T-helper 2 cell (primary cell): ENCODE measurements at places on chromosomes 5 and 9.

DNA sequence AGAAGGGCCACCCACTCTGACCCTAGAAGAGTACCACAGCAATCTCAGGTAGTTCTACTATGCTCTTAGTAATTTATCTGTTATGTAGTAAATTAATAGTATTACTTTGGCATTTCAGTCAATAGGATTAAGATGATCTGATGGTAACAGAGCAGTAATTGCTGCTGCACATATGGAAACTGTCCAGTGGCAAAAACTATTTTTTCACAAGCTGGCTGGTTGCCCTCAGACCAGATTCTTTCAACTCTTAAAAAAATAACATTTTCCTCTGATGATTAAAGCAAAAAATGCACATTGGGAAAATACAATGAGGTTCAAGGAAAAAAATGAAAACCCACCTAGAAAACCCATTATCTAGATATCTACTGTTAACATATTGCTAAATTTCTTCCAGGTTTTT is 19.7 kb downstream of the GLRA1 start:
- no peak for DNase-seq

DNA sequence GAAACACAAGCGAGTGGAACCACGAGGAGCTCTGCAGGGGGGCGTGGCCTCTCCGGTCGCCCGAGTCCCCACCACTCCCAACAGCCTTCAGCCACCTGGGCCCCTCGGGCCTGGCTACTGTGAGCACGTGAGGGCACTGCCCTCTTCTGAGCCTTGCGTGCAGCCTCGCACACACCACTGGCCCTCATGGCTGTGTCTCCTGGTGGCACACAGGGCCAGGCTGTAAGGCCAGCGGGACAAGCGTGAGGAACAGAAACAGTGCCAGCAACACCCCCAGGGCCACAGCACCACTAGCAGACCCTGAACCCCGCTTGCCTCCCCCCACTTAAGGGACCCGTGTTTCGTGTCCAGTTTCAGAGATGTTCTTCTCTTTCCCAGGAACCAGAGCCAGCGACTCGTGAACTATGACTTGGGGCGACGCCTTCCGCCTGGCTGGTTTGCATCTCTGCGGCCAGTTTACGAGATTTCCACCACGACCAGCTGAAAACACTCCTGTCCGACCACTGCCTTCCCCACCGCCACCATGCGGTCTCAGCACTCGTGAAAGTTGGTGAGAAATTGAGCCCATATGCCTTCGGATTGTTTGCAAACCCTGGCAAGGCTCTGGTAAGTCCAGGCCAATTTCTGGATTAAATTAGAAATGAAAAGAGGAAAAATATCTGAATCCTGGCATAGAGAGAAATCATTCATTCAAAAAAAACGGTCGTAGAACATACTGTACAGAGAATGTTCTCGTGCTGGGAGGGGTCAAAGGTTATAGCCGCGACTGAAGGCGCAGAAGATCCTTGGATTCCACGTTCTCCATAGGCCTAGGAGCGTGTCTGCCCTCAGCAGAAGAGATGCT is 135.6 kb downstream of the ZNF354C start:
- no peak for DNase-seq

GRCh38 chr5:14946815-14947620 is 75.4 kb upstream of the ANKH start:
- no peak for DNase-seq

DNA sequence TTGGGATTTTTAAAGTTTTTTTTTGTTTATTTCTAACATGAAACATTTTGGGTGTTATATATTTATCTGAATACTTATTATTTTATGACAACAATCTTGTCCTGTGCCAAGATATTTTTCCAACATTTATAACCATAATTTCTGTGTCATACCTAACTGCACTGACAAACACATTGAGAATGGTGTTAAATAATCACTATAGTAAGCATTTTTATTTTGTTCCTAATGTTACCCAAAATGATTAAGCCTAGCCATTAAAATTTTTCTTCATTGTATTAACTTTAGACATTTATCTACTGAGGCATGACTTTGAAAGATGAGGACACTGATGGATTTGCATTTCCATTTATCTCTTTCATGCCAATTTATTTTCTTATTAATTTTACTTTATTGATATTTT is 91.6 kb upstream of the STK32A start:
- DNase-seq: no peak

DNA sequence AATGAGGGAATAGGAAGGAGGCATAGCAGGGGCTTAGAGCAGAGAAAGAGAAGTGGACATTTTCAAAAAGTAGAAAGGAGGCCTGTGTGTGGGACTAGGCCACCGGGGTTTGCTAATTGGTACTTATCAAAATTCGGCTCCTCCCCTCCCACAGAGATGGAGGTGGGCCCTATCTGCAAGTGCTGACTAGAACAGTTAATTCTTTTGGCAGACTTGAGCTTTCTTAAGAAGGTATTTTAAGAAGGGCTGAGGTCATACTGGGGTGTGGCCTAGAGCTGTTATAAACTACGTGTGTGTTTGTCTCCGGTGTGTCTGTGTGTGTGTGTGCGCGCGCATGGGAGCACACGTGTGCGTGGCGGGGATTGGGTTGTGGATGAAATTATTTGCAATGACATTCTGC is 1086.5 kb downstream of the EFNA5 start:
- no peak for DNase-seq

- no peak for DNase-seq
Measured at GRCh38 chr5:14816999-14817761, 54.4 kb downstream of the ANKH start.

DNA sequence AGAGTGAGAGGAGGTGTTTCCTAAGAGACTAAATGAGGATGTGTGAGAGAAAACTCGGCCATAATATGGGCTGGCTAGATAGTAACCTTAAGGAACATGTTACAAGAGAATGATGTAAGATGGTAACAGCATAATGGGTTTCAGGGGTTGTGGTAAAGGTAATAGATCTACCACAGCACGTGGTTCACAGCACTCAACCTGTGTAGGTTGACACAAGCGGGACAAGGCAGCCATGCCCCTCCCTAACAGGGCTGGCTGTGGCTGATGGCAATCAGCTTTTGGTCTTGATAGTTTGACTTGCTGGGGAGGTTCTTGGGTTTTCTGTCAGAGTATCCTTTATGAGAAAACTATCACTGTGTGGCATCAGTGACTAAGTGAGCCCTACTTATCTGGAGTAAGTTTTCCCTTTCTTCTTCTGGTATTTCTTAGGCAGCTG is 138.6 kb downstream of the TRIO start:
- no peak for DNase-seq

DNA sequence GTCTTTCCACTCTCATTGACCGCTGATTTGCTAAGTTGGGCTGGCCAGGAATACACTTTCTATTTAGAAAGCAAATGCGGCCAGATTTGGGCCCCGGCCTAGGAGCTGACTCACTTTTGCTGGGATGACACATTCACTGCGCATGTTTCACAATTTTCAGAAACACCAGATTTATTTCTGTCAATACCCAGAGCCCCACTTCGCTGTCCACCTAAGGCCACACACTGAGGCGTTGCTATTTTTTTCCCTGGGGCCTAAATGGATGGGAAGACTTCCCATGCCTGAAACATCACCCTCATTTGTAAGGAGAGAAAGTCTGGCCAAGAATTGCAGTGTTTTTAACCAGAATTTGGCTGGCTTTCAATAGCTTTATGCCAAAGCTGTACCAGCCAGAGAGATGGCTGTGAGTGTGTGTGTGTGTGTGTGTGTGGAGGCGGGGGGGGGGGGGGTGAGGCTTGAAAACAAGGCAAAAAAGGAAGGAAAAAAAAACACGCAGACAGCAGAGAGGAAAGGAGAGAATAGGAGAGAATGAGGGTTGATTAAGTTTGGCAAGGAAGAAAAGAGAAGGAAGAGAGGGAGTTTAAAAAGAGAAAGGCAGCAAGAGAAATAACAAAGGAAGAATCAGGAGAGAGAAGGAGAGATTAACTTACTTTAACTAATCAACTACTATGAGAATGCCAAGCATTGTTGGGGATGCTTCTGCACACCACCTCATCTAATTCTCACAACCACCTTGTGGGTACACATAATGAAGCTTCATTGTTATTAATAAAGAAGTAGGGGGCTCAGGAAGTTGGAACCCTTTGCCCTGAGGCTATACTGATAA is 261.4 kb upstream of the KLF4 start:
- no peak for DNase-seq

- no peak for DNase-seq
Measured at GRCh38 chr5:76476474-76477038, 73.5 kb downstream of the IQGAP2 start.

- no peak for DNase-seq
Measured at GRCh38 chr5:2374703-2375102, 376.8 kb downstream of the IRX2 start.

DNA sequence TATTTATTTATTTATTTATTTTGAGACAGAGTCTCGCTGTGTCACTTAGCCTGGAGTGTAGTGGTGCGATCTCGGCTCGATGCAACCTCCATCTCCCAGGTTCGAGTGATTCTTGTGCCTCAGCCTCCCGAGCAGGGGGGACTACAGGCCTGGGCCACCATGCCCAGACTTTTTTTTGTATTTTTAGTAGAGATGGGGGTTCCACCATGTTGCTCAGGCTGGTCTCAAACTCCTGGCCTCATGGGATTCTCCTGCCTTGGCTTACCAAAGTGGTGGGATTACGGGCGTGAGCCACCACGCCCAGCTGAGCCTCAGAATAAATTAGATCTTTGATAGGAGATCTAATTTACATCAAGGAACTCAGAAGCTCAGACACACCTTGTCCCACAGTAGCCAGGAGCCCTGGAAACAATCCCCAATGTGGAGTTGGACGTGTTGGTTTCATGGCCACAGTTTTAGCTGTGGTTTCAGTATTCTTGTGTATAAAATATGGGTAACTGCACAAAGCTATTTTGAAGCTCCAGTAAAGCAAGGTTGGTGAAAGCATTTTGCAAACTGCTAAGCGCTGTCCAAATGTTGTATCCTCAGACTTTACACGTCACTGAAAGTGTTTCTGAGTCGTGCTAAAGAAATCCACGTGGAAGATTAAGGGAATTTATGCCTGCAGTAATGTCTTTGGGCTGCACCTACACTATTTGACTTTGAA is 3.0 kb upstream of the HNRNPAB start:
- DNase-seq: no peak

DNA sequence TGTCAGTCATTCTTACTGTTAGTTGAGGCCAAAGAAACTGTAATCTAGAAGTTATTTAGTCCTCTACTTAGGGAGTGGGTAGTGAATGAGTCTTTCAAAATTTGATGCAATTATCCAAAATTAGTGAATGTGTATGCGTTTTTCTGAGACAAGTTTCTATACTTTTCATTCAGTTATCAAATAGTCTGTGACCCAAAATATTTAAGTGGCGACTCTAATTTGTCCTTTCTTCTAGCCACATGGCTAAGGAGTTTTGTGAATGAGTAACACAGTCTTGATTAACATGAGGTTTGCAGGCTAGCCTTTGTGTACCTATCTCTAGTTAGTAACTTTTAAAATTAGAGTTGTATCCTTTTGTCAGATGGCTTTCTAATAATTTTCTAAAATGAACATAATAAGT is 45.6 kb downstream of the COMMD10 start:
- DNase-seq: no peak

DNA sequence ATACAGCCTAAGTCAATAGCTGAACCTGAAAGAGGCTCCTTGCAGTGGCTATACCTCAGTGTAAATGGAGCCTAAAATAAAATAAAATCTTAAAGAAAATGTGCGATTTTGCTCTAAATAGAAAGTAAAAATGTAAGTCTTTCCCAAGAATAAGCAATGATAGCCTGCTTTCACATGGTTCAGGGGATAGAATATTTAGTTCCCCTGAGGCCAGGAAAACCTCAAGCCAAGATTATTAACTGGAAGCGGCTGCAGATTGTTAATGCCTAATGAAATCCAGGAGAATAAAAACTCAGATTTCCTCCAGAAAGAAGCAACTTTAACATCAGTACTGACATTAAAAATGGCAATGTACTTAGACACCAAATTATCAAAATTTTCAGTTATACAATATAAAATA is 463.7 kb downstream of the CYLC2 start:
- no peak for DNase-seq

GRCh38 chr5:1318659-1319251 is 23.9 kb upstream of the TERT start:
- DNase-seq: no peak

DNA sequence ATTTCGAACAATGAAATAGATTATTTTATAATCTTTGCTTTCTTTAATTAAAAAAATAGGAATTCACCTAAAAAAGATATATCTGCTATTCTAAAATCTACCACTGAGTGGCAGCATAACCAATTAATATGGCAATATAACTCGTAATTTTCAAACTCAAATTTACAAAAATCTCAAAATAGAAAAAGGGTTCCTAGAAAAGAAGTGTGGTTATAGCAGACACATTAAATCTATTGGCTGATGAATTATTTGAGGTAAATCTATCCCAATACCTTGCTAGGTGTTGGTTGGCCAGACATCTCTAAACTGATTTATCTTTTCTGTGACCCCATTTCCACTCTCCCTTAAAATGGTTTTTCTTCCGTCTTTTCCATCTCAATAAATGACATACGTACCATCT is 30.2 kb upstream of the NRG2 start:
- DNase-seq: peak; percentile 8

GRCh38 chr5:76787237-76787636 is 31.6 kb upstream of the F2RL1 start:
- no peak for DNase-seq

DNA sequence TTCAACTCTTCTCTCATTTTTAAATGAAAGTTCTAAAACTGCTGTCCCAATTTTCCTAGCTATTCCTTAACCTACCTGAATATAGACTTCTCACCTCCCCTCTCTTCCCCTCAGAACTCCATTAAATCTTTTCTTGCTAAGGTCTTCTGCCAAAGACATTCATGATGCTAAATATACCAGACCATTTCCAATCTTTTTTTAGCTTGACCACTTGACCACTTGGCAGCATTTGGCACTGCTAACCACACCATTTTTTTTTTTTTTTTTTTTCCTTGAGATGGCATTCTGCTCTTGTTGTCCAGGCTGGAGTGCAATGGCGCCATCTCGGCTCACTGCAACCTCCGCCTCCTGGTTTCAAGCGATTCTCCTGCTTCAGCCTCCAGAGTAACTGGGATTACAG is 3.6 kb upstream of the ZNF131 start:
- no peak for DNase-seq

DNA sequence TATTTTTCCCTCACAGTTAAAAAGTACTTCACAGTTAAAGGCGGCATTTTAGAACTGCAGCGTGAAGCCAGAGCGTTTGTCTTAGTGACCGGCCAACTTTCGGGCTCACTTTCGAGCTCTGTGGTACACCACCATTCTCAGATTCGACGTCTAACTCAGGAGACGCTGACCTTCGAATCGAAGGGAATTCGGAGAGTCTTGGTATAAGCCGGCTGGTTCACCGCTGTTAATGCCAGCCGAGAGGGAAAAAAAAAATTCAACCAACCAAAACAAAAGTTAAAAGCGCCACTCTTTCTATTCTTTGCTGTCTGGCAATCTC is 544 bp upstream of the SNX24 start:
- DNase-seq: no peak

GRCh38 chr5:142915813-142916424 is 145.7 kb downstream of the ARHGAP26 start:
- DNase-seq: peak; percentile 12

GRCh38 chr5:117210796-117211195 is 636.2 kb upstream of the SEMA6A start:
- DNase-seq: no peak
